EL (cell line): ENCODE measurements at places on chromosomes 5 and 9.

- DNase-seq, result peak; percentile 33
Observed at GRCh38 chr5:173778784-173779304, 109.3 kb upstream of the CPEB4 start.

DNA sequence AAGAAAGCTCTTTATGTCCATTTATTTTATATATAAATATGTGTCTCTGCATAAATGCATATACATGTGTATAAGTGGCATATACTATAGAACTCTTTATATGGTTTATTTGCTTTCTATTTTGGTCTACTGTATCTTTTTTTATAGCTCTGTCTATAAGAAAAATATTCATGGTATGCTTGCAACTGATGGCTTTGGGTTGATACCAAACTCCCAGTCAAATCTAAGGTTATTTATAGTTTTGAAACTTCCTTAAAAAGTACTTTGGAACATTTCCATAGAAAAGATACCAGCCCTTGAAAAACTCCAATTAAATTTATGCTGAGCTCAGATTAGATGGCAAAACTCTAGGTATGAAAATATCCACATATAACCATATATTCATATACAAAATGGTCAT, 120.0 kb upstream of the KLF9 start:
- peak; percentile 69 for DNase-seq

- no peak for DNase-seq
Observed at GRCh38 chr5:152501294-152501693, 96.2 kb upstream of the NMUR2 start.

DNA sequence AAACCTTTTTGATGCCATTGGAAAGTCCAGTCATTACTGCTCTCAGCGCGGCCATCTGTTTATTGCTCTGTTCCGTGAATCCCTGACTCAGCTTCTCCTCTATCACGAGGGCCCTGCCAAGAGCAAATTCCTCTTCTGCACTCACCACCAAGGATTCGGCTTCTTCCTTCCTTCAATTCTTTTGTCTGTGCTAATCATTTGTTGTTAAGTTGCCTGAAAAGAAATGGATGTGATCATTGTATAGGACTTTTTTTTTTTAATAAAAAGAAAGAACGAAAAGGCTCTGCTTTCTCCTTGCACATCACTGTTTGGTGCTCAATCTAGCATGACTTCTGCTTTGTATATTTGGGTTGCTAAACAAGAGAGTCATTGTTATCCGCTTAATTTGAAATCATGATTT, 128.7 kb upstream of the PIK3R1 start:
- DNase-seq, result peak; percentile 77

- DNase-seq, result no peak
Observed at GRCh38 chr9:93376411-93376810, 75.1 kb upstream of the FAM120A start.

DNA sequence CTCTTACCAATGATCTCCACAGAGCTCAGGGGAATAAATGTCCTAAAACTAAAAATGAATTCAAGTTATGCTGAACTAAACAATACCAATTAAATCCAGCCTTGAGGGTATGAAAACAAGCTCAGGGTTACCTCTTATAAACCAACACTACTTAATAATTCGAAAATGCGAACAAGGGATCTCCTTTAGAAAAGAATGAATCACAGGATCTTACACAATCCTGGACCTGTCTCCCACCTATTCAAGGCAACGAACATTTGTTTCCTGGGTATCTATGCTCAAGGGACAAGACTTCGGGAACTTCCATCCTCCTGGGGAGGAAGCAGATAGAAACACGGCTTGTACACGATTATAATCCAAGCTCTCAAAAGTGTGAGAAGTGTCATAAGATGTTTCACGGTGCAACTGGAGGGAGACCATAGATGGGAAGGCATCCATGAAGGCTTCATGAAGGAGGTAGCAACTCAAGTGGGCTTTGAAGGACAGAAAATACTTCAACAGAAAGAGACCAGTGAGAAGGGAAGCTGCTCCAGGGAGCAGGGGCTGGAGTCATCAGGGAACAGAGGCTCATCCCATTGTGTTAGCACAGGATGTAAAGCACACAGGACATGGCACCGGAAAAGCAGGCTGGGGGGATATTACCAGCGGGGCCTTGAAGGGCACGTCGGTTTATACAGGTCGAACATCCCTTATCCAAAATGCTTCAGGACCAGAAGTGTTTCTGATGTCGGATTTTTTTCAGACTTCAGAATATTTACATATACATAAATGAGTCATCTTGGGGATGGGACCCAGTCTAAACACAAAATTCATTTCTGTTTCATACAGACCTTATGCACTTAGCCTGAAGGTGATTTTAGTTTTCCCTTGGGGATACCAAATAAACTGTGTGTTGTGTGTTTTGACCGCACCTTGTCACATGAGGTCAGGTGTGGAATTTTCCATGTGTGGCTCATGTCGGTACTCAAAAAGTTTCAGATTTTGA, 87.4 kb downstream of the TLE1 start:
- DNase-seq, result no peak

GRCh38 chr9:99357575-99357974, 135.5 kb downstream of the SEC61B start:
- no peak for DNase-seq

DNA sequence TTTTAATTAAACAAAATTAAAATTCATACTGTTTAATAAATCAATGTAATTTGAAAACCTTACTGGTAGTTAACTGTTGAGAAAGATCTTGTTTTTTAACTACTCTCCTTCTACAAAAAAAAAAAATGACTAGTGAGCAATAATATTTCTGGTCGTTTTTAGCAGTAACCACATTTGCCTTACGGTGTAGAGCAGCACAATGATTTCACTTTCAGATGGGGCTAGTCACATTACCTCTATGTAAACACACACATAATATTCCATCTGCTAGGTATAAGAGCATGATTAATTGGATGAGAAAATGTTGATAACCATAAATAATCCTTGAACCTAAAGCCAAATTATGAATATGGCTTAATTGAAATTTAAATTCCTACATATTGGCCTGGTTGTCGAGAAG, 198.1 kb downstream of the CHSY3 start:
- DNase-seq, result no peak

GRCh38 chr9:38286766-38287165, 105.7 kb upstream of the ALDH1B1 start:
- no peak for DNase-seq

DNA sequence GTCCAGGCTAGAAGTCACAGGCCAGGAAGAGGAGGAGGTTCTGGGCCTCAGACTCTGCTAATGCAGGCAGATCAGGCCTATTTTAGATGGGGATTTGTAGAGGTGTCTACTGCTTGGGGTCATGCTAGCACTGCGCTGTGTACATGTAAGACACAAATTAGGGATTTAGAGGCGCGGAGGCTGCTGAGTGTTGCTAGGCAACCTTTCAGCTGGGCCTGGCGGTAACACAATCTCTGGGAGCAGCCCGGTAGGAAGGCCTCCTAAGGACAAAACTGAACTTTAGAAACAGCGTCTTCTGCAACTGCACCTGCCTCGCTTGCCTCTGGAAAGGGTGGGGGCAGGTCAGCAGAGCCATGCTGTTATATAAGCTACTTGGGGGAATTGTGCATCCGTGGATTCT, 147.9 kb downstream of the MACROH2A1 start:
- no peak for DNase-seq

DNA sequence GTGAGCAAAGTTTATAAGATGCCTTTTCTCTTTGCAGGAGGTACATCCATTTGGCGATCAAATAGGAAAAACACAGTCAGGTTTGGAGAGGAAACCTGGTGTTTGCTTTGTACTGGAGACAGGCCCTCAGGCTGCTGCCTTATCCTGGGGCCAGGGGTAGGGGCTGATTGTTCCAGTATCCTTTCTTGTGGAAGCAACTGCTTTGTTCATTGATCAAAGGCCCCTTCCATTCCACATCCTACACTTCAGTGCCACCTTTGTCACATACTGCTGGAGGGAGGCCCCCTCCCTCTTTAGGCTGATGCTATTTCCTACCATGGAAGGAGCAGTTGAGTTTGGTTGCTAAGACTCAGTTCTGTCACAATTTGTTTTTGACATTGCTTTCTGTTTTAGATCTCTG, 778.1 kb downstream of the TLR4 start:
- DNase-seq, result no peak

DNA sequence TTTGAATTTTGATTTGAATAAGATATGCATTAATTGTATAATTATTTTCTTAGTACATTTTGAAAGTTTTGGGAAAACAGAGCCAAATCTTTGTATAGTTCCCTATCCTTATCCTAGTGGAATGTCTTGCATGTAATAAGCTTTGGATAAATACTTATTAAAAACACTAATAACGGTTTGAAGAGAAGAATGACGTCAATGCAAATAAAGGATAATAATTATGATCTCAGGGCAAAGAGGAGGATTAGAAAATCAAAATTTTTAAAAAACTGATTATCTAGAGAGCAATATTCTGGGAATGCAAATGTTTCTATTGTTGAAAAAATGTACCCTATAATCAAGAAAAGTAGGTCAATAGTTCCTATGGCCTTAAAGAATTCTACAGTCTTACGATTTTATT, 22.1 kb downstream of the TYRP1 start:
- DNase-seq, result no peak

- DNase-seq, result peak; percentile 40
Observed at GRCh38 chr5:53991942-53992341, 318.4 kb downstream of the ARL15 start.

DNA sequence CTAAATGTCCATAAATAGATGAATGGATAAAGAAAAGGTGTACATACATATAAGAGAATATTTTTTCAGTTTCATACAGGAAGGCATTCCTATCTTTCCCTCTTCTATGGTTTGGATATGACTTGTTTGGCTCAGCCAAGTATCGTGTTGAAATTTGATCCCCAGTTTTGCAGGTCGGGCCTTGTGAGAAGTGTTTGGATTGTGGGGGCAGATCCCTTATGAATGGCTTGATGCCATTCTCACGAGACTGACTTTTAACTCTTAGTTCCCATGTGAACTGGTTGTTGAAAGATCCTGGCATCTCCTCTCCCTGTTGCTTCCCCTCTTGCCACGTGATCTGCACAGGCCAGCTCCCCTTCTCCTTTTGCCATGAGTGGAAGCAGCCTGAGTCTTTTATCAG, 421.1 kb upstream of the FTMT start:
- no peak for DNase-seq

DNA sequence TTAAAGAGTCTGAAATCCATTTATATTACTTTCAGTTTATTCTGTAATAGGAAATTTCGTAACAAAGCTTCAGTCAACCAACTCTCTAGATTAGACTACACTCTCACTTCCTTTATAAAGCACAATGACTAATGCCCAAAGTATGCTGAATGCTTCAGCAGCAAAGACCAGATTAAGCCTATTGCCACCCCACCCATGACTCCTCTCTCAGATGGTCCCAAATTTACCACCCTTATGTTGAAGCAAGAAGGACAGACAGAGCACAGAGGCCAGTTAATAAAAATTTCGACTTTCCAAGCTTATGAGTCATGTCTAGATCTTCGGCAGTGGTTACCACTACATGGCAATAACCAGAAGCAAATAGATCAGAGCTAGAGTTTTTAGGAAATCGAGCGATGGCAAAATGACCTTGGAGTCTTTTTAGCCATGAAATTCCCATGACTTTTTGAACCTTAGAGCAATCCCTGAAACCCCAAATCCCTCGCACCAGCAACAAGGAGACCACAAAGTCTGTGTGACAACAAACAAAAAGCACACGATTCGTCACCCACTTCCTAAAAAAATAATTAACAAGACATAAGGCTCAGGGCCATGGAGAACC, 287.8 kb upstream of the RASA1 start:
- peak; percentile 91 for DNase-seq

DNA sequence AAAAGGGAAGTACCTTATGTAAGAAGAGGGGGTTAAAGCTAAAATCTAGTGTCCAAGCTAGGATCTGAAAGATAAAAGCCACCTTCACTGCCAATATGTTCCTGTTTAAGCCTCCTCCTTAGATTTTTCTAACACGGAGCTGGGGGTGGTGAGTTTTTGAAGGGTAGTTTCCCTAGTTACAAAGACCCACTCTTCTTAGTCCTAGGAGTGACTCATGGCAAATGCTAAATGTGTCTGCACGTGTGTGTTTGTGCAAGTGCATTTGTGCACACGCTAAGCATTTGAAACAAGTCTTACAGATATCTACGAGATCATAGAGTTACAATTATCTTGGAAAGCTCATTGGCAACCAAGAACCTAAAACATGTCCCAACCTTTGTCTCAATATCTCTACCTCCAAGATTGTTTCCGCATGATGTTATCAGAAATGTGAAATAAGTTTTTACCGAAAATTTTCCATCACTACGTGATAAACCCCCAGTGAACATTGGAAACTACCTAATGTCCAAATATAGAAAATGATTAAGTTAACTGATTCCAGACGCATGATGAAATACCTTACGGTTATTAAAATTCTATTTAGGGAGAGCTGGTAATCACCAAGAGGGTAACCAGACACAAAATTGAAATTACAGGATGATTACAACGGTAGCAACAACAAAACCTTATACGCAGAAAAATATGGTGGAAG, 78.0 kb upstream of the HRH2 start:
- no peak for DNase-seq

DNA sequence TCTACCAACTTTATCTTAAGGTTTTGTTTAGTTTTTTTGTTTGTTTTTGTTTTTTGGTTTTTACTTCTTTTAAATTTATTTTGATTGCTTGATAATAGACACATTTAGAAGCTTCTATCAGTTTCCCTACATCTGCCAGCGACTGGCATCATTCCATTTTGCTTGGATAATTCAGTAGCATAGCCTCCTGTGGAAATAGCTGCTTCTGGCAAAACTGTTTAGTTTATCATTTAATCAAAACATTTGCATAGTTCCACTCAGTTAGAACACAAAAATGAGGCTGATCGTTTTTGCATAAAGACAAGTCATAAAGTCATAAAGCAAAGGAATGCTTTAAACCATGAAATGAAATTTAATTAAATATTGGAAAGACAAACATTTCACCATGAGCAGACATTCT, 133.7 kb upstream of the NFIL3 start:
- no peak for DNase-seq

GRCh38 chr5:56656846-56657726, 158.3 kb upstream of the MAP3K1 start:
- peak; percentile 46 for DNase-seq

- DNase-seq, result no peak
Observed at GRCh38 chr9:14373336-14373666, 59.4 kb upstream of the NFIB start.

- DNase-seq, result no peak
Observed at GRCh38 chr9:123115146-123115913, 81.9 kb downstream of the GPR21 start.

- DNase-seq, result no peak
Observed at GRCh38 chr5:179840766-179841165, 17.9 kb downstream of the MRNIP start.
